ENCODE measurements at places on chromosomes 5 and 9.

GRCh38 chr9:90964101-90965020, 162.7 kb downstream of the SYK start:
- DNase-seq = no peak

- no peak for DNase-seq
Measured at GRCh38 chr9:124299515-124300090, 41.9 kb downstream of the NEK6 start.

DNA sequence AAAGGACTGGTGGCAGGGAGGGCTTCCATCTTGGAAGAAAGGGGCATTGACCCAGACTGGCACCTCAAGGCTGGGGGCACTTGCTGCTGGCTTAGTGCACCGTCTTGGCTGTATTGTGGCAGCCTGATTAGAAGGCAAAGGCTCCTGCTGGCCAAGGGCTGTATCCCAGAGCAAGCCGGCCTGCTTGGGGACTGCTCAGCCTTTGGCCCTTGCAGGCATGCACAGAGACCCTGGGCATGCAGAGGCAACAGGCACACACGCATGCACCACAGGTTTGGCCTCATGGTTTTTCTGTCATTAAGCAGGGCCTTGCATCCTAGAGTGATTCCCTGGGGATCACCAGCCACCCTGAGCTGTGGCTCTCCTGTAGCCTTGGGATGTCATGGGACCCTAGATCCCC, 29.0 kb downstream of the PITX1 start:
- DNase-seq = no peak

DNA sequence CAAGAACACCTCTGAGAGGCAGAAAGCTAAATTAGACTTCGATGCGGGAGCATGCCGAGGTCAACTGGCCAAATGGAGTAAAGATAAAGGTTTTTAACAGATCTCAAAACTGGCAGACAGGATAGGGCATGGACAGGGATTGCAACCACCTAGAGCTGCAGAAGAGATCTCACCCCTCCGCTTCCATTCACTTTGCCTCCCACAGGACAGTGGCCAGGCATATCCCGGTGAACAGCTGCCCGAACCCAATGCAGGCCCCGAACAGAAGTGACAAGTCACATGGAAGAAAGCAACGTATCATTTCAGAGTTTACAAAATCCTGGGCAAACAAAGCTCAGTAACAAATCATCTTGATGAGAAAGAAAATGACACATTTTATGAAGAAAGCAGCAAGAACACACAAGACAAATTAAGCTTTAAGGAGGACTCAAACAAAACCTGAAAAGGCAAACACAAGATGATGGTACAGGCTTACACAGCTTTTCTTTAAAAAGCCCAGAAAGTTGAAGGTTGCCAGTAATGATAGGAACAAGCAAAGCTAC, 18.4 kb downstream of the RNF130 start:
- DNase-seq = no peak

DNA sequence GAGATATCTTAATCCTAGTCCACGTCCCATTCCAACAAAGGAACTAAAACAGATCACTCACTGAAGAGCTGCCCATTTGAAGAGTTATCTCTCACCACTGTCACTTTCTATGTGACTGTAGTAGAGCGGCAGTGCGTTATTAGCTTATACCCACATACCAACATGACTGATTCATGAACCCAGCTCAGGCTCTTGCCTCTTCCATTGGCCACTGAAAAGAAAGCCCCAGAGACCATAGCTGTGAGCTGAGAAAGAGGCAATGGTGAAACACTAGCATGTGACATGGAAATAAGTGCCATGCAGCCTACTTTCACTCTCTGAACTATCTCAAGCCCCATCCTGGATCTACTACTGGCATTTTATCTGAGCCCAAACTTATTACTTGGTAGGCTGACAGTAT, 151.7 kb upstream of the MOCS2 start:
- DNase-seq = no peak

DNA sequence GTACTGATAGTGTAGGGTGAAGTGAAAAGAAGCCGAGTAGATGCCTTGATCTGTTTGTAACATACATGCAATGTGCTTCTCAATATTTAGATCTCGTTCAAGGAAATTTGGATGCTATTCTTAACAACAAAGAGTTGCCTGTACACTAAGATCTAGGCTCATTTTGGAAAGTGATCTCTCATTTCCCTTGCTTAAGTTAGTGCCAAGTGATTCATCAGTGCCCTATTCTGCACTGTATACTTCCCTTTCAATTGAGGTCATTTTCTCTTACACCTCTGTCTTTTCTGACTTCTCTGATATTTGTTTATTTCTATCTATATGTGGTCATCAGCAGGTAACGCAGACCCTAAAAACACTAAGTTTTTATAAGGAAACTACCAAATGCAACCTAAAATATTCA, 528.6 kb upstream of the PTPRD start:
- no peak for DNase-seq

DNA sequence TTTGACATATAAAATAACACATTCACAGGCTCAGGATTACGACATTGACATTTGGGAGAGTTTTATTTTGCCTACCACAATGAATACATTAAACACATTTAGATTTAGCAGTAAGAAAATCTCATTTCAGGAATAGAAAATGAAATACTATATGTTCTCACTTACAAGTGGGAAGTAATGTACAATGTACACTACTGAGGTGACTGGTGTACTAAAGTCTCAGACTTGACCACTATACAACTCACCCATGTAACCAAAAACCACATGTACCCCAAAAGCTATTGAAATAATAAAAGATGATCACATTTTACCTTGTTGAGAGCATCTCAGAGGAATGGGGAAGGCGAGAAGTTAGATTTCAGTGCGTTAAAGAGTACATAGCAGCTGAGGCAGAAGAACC, 1202.4 kb upstream of the SEMA6A start:
- no peak for DNase-seq

DNA sequence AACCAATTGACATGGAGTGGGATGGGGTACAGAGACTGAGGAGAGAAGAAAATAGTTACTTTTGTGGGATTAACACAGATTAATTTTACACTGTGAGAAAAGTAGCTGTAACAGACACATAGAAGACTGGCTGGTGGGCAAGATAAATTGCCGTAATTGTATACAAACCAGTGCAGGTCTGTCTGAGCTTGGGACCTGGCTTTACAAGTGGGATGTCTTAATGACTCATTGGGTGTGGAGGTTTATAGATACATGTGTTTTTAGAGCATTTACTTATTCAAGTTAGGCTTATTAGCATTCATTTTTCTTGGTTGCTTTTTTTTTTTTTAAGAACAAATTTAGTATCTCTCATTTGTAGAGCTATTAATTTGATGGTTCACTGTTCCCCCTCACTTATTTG, 37.5 kb downstream of the SLC44A1 start:
- DNase-seq = no peak

GRCh38 chr5:76718880-76719279, 3.0 kb downstream of the F2R start:
- no peak for DNase-seq

- DNase-seq = no peak
Measured at GRCh38 chr9:99058964-99059921, 45.7 kb upstream of the TGFBR1 start.

- no peak for DNase-seq
Measured at GRCh38 chr5:110335361-110336066, 391.0 kb downstream of the TMEM232 start.

- no peak for DNase-seq
Measured at GRCh38 chr9:27818348-27818747, 245.1 kb upstream of the C9orf72 start.

DNA sequence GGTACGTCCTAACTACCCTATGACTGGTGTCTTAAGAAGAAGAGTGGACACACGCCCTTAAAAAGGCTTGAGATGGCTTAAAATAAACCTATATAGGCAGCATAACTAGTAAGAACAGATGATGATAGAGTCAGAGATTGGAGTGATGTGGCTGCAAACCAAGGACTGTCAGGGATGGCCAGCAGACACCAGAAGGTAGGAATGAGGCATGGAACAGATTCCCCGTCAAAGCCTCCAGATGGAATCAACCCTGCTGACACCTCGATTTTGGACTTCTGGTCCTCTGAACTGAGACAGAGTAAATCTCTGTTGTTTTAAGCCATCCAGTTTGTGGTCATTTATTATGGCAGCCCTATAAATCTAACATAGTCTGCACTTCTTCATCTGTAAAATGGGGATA, 7.4 kb downstream of the TMOD1 start:
- no peak for DNase-seq

DNA sequence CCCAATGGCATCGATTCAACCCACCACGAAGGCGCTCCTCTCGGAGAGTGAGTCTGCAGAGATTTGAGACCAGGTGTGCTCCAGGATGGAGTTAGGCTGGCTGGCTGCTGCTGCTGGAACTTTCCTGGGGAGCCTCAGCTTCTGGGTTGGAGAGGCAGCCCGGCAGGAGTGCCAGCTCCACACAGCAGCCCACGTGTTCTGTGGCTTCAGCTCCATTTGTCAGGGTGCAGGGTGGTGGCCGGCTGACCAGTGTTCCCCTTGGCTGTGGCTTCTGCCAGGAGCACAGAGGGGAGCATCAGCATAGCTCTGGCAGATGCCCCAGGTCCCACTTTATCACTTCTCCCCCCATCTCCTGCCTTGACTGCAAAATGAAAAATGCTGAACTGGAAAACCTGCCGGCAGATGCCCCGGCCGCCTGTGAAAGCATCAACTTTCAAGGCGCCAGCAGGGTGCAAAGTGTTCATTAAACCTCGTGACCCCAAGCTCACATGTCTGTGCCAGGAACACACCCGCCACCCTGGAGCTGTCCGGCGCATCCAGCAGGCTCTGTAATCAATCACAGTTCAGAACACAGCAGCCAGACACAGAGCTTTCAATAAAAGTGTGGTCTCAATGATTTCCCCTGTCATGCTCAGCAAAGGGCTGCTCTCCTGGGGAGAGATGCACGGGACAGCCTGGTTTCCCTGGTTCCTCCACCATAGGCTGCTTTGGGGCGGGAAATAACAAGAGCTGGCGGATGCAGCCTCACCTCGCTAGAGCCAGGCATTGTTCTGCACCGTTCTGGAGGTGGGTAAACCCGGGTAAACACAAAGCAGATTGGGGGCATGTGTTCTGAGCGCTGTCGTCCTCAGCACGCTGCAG, 53.2 kb downstream of the TRIP13 start:
- no peak for DNase-seq

GRCh38 chr5:96584712-96585111, 77.5 kb upstream of the CAST start:
- DNase-seq = no peak

DNA sequence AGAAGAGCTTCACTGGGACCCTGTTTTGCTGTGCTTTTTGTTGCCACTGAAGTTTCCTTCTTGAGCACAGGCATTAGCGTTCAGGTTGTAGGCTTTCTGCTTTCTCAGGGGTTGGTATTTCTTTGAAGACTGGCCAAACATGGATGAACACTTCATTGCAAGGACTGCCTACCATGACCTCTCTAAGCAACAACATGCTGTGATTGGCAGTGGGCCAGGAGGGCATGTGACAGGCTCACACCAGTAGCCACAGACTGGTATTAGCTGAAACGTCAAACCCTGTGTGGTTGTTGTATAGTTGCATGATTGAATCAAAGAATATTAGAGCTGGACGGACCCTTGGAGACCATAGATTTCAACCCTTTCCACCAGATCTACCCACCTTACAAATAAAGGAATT, 20.0 kb upstream of the MLANA start:
- no peak for DNase-seq

GRCh38 chr5:128630121-128630520, 92.1 kb upstream of the FBN2 start:
- DNase-seq = no peak

DNA sequence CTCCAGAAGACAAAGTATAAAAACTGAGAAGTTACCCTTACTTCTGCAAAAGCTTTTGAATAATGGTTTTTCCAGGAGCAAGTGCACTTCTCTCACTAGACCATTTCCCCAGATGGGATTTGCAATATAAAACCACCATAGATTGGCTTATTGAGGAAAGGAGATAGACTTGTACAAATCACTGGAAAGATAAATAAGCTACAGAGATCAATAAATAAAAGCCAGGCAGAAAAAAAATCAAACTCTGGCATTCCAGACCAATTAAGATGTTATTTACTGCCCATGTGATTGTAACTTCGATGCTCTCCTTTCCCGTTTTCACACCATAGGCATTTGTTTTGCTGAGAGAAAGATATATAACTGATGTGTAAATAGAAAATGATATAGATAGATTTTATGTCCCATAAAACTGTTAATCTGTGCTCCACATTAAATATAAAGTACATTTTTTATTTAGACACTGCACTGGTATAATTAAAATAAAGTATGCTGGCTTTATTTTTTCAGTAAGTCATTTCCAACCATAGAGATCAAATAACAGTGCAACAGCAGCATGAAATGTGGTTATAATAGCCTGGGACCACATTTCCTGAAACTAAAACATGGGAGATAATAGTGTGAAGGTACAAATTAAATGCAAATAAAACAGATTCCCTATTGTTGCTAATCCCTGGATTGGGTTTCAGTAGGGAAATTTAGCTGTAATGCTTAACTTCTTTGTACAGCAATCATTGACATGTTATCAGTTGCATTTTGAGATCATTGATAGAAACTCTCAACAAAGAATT, 177.7 kb downstream of the NR2F1-AS1 start:
- no peak for DNase-seq

DNA sequence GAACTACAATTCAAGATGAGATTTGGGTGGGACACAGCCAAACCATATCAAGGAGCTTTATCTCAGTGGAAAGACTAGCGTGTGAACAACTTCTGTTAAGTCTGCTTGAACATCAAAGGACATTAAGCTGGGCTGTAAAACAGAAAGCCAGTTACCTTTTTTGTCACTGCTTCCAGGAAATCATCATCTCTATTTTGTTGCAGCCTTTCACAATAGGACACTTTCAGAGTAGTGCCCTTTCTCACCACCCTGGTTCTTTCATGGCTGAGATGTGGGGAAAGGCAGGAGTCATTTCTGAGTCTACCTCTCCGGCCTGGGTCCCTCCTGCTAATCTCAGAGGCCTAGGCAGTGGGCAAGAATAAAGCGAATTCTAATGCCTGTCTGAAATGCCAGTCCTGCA, 96.2 kb upstream of the PPP1R2B start:
- DNase-seq = no peak

DNA sequence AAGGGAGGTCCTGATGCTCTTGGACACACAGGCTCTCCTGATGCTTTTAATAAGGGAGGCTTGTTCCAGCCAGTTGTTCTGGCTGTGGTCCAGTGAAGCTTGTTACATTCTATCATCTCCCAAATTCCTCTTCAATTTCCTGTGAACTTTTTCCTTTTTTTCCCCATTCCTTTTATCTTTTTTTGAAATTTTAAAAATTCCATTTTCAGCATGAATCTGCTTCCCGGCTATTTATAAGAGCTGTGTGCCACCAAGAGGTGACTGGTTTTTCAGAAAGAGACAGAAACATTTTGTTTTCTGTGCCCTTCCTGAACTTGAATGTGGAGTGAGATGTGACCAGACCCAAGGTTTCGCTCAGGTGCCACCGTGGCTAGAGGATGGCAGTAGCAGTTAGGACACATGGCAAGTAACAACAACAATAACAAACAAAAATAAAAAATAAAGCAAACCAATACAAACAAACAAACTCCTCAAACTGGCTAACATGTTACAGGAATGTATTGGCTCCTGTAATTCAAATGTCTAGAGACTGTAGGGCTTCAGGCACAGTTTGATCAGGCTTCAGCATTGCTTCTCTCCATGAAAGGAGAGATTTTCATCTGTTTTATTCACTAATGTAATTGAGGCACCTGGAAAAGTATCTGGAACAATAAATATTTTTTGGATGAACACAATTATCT, 121.1 kb downstream of the BOD1 start:
- no peak for DNase-seq
